ENCODE measurements at places on chromosomes 4 and X.

- DNase-seq = no peak
Measured at GRCh38 chrX:10119399-10119990, 37.3 kb upstream of the CLCN4 start.

DNA sequence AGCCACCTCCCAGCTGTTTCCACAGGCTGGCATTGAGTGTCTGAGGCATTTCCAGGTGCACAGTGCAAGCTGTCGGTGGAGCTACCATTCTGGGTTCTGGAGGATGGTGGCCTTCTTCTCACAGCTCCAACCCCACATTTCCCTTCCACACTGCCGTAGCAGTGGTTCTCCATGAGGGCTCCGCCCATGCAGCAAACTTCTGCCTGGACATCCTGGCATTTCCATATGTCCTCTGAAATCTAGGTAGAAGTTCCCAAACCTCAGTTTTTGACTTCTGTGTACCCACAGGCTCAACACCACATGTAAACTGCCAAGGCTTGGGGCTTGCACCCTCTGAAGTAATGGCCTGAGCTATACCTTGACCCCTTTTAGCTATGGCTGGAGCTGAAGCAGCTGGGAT, 10.3 kb upstream of the FRMPD4 start:
- no peak for DNase-seq

GRCh38 chr4:86279293-86279960, 80.4 kb downstream of the MAPK10 start:
- DNase-seq = no peak

DNA sequence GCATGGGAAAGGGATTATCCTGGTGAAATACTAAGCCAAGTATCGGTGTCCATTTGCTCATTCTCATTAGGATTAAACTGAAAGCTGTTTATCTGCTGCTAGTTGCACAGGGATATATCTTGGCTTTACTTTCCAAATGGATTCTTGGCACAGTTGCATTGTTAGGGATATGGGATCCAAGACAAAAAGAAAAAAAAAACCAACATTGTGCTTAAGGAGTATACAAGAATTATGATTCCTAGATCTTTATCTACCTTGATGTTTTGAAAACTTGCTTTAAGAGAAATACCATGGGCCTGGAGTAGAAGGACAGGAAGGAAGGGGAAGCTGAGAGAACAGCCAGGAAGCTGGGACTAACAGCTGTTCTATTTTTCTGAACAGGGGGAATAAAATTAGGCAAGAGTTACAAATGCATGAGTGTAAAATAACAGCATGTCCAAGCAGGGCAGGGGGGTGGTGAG, 107.6 kb downstream of the ATXN3L start:
- DNase-seq = no peak

GRCh38 chr4:66691101-66691500, 854.2 kb downstream of the CENPC start:
- DNase-seq = no peak

GRCh38 chr4:136965478-136965877, 566.8 kb downstream of the PCDH18 start:
- no peak for DNase-seq

DNA sequence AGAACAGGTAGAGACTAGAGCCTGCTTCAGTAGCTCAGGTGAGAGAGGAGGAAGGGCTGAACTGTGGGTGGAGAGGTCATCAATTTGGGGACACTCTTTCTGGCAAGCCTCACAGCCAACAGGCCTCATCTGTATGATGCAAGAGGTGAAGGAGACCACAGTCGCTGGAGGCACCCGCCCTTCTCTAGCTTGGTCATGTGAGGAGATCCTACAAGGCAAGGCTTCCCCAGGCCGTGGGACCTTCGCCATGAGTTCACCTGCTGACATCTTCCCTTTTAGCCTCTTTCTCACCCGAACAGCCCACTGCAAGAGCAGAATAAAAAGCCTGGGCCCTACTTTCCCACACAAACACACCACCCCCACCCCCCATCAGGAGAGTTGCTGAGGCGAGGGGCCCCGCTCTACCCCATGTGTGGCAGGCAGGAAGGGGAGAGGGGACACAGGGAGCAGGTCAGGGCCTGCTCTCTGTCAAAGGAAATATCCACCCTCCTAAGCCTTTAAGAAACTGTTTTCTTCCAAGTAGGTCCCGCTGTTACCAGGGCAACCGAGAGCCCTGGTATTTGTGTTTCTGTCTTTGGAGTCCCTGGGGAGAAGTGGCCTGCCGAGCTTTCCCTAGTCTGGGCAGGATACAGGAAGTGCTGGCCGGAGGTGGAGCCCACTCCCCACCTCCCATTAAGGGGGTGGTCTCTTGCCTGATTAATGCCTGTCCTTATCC, 8.1 kb downstream of the RTL5 start:
- no peak for DNase-seq

GRCh38 chr4:163587867-163588266, 93.4 kb downstream of the TMA16 start:
- DNase-seq = no peak

DNA sequence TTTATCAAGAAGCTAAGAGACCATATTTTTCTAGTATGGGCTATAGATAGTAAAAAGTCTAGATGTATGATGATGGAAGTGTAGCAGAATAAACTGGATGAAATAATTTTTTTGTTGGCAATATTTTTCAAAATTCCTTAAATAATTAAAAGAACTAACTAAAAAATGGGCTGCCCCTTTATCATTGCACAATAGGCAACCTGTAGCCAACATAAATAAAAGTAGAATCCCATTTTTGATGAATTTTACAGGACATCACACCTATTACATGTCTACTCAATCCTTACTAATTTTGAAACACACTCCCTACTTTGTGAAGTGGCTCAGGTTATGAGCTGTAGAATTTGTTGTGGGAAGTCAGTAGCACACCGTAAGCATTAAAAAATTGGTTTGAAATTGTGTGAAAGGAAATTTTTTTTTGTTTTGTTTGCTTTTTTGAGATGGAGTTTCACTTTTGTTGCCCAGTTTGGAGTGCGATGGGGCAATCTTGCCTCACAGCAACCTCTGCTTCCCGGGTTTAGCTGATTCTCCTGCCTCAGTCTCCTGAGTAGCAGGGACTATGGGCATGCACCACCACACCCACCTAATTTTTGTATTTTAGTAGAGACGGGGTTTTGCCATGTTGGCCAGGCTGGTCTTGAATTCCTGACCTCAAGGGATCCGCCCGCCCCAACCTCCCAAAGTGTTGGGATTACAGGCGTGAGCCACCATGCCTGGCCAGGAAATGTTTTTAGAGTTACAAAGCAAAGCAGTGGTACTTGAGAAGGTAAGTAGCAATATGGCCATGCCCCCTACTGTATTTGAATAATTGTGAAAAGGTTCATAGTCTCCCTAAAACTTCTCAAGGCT, 8.9 kb upstream of the RUFY3 start:
- no peak for DNase-seq

DNA sequence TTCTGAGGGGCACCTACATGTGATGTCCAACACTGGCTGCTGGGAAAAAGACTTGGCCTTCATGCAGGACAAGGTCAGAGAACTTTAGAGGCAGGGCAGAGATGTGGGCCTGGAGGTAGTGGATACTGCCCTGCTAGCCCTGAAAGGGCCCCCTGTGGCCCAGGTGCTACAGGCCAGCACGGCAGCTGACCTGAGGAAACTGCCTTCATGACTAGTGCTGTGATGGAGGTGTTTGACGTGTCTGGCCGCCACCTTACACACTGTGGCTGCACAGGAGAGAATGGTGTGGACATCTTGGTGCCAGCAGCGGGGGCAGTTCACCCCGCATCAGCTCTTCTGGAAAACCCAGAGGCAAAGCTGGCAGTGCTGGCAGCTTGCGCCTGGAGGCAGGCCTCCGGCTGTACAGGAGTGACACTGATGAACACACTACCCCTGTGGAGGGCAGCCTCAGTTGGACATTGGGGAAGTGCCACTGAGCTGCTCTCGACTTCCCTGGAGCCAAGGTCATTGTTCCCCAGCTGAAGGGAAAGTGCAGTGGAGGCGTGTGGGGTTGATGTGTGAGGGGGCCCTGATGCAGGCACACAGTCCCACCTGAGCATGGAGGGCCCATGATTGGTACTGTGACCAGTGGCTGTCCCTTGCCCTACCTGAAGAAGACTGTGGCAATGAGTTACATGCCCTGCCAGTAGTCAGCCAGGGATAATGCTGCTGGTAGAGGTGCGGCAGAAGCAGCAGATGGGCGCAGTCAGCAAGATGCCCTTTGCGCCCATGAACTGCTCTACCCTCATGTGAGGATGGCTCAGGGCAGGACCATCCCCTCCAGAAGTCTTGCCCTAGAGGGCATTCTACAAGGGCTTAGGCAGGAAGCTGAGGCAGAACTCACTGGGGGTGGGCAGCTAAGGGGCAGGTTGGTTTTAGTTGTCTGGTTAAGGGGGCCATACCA, 36.9 kb downstream of the COQ2 start:
- no peak for DNase-seq

DNA sequence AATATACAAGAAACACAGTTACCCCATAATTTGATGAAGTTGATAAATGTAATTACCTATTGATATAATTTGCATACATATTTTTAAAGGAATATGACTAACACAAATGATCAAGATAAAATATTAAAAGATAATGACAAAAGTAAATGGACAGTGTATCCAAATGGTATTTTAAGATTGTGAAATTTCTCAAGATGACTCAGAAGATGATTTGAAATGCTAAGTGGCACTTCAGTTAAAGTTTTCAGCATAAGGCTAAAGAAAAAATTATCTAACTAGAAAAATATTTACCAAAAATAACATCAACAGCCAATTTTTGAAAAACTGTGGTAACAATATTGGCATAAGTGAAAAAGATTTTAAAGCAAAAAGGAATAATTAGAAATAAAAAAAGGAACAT, 248.4 kb upstream of the NDST4 start:
- no peak for DNase-seq

GRCh38 chr4:13793020-13793710, 165.6 kb upstream of the BOD1L1 start:
- DNase-seq = no peak

DNA sequence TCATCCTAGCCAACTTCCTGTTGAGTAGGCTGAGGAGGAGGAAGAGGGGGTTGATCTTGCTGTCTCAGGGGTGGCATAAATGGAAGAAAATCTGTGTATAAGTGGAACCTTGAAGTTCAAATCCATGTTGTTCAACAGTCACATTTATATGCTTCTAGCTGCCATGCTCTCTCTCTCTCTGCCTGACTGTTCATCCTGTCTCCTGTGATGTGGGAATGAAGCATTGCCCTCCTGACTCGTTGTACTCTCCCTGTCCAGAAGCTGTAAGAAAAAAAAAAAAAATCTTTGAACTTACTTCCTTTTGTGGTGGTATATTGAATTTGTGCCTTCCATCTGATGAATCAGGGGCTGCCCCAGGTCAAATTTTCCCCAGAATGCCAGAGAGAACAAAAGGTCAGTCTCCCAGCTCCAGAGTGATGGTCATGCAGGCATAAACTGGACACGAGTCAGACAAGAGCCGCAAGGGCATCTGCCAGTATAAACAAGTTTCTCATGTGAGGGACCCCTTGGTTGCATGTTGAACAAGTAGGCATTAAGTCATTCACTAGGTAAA, 257.0 kb downstream of the IDS start:
- DNase-seq = no peak

DNA sequence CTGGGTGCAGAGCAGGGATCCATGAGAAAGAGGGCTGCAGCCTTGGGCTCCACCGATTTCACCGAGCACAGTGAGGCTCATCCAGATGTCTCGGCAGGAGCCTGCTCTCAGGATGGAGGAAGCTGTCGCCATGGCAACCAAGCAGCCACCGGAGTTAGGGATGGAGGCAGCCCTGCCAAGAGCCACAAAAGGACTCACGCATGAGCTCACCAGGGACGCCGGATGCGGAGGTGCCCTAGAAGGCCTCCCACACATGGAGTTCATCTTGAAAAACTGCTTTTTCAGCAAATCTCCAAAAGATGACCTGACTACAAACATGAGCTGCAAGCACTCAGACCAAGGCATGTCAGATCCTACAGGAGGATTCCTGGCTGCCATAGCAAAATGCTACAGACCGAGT, 90.7 kb downstream of the WFS1 start:
- DNase-seq = no peak
